Activated CD4-positive, alpha-beta T cell treated with anti-CD3 and anti-CD28 coated beads, Interleukin-2, amount 10 ng/mL, durations not matched to agents 24 days and 14 days (primary cell): ENCODE measurements at places on chromosomes 4 and X.

GRCh38 chrX:124190440-124190839 is 142.0 kb upstream of the TEX13D start:
- no peaks in the 10 kb centered on the region for H3K36me3 ChIP-seq
- no peaks in the 10 kb centered on the region for H3K27me3 ChIP-seq
- no peaks in the 10 kb centered on the region for H3K4me1 ChIP-seq
- no peak for DNase-seq

- H3K27ac ChIP-seq = no peak overlapping the region
- no peaks in the 10 kb centered on the region for H3K36me3 ChIP-seq
- H3K27me3 ChIP-seq = peaks cover 3% of the 10 kb centered on the region
- no peak for DNase-seq
- H3K4me3 ChIP-seq = no peak overlapping the region
Observed at GRCh38 chr4:149961876-149962597, 116.2 kb upstream of the DCLK2 start.

DNA sequence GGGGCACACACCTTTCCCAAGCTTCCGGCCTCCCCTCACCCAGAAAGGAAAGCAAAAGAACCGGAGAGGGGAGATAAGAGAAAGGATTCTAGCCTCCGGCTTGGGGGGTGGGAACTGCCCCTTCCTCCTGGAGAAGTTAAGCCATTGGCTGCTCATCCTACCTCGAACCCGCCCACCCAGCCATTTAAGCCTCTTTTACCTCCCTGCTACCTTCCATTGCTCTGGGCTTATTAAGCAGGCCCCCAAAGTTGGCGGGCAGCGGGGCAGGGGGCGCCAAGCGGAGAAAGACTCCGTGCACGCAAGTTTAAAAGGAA is 2.3 kb downstream of the MAML3 start:
- H3K4me1 ChIP-seq = peaks cover 30% of the 10 kb centered on the region
- H3K27ac ChIP-seq = peak overlapping the region; percentile 51
- H3K27me3 ChIP-seq = peaks cover 59% of the 10 kb centered on the region
- DNase-seq = peak; percentile 86
- H3K4me3 ChIP-seq = peak overlapping the region; percentile 92

- H3K27me3 ChIP-seq = peaks cover 6% of the 10 kb centered on the region
- no peak overlapping the region for H3K4me3 ChIP-seq
- H3K27ac ChIP-seq = no peak overlapping the region
- DNase-seq = no peak
- no peaks in the 10 kb centered on the region for H3K36me3 ChIP-seq
Observed at GRCh38 chrX:39725928-39726619, 371.7 kb downstream of the BCOR start.

- H3K36me3 ChIP-seq = no peaks in the 10 kb centered on the region
- H3K27ac ChIP-seq = no peak overlapping the region
- H3K4me1 ChIP-seq = peaks cover 12% of the 10 kb centered on the region
- peaks cover 47% of the 10 kb centered on the region for H3K27me3 ChIP-seq
- H3K4me3 ChIP-seq = no peak overlapping the region
Observed at GRCh38 chr4:42149004-42149403, 3.5 kb downstream of the BEND4 start.

DNA sequence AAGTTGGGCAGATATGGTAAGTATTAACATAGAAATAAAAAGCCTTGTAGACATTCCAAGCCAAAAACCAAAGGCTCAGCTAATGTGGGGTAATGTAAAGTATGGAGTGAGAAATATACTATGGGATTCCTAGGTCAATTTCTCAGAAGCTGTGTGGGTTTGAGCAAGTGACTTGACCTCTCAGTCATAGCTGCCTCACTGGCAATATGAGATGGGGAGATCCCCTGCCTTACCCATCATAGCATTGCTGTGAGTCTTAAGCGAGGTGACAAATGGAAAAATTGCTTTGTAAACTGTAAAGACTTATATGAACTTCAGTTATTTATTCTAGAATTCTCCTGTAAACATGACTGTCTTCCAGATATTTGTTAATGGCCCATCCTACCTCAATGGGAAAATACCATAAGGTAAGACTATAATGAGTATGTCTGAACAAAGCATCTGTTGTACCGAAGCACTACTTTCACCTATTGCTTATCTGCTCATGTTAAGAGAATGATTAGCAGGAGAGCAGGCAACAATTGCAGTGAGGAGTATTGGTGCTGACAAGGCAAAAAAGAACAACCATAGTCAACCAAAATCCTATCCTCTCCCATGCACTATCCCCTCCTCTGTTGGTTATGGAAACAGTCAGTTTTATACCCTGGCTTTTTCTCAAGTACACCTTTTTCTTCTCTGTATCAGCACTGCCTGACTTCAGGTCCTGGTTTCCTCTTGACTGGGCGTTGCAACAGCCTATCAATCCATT is 44.1 kb upstream of the TRPC3 start:
- peaks cover 38% of the 10 kb centered on the region for H3K27me3 ChIP-seq
- H3K36me3 ChIP-seq = no peaks in the 10 kb centered on the region
- no peaks in the 10 kb centered on the region for H3K4me1 ChIP-seq
- no peak for DNase-seq
- no peak overlapping the region for H3K4me3 ChIP-seq
